ENCODE measurements at places on chromosomes 3 and 15.

DNA sequence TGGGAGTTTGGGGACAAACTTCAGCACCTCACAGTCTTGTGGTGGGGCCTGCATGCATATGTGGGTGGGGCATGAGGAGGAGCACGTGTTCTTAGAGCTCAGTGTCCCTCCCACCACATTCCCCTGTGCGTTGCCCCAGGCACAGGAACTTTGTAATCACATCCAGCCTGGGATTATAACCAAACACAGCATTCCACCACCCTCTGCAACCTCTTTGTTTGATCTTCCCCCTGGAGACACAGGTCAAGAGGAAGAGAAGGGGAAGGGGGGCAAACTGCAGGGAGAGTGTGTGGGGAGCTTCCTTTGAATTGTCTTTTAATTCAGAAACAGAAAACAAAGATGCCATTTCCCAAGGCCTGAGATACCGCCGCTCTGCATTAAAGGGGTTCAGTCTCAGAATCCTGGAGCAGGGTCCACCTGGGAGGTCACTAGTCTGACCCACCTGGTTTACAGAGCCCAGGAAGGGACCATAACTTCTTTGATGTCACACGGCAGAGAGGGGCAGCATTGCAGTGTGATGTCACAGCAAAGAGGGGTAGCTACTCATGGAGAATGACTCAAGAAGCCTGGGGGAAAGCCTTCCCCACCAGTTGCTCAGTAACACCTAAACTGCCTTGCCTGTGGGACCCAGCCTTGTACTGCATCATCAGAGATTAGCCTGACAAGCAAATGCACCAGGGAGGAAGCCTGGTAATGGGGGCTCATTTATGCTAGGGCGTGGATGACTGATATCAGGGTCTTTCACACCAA lies 106.3 kb upstream of the RNU6-1 start:
- no peak for DNase-seq

- DNase-seq = no peak
Measured at GRCh38 chr15:80087104-80087503, 27.6 kb downstream of the ZFAND6 start.

DNA sequence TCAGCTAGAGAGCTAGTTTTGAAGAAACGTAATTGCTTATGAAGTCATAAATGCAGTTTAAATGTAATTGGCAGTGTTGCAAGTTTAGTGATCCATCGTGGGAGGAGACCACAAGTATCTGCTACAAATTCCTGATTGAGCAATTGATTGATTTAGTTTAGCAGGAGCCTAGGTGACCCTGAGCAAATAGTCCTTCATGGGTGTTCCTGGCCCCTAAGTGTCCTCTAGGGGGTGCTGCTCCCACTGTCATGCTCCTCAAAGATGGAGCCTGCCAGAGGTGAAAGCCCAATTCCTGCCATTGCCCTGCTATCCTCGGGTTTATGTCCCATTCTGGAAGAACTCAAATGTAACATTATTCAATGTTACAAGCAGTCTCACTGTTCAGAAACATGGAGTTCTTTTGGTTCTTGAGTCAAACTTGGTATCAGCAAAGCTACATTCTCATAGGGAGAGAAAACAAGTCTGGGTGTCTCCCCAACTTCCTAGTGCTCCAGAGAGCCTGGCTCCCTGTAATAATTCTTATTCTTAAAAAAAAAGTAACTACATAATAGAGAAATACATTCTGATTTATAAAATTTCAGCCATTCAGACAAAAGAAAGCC lies 29.8 kb upstream of the SENP5 start:
- peak; percentile 56 for DNase-seq

DNA sequence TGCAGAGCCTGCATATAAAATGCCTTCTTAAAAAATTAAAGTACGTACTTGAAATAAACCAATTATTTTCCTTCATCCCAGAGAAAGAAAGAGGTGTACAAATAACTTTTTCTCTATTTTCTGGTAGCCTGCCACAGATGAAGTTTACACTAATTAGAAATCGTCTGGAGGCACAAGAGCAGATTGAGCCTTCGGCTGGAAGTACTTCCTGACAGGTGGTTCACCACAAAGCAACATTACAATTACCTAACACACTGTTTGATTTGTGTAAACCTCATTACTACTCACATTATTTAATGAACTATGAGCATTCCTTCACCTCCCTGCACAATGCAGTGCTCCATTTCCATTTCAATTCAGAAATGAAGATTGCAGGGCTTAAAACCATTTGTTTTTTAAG lies 856.1 kb downstream of the SI start:
- DNase-seq = peak; percentile 35

DNA sequence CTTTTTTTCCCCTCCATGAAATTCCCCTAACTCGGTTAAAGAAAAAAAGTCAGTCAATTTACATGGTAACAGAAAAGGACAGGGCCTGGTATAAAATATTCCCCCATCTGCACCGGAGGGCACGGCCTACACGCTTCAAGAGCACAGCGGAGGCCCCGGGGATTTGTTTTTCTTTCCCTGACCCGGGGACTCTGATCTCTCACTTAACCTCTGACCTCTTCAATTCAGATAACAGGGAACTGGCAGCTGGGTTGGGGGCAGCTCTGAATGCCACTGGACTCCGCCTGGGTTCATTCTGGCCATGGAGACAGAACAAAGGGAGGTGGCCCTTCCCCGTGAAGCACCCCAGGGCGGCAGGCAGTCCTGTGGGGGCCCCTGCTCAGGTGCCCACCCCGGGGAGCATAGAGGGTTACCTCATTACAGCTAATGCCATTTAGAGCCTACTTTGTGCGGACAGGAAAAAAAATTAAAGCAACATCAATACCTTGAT lies 257.5 kb downstream of the SHQ1 start:
- no peak for DNase-seq

DNA sequence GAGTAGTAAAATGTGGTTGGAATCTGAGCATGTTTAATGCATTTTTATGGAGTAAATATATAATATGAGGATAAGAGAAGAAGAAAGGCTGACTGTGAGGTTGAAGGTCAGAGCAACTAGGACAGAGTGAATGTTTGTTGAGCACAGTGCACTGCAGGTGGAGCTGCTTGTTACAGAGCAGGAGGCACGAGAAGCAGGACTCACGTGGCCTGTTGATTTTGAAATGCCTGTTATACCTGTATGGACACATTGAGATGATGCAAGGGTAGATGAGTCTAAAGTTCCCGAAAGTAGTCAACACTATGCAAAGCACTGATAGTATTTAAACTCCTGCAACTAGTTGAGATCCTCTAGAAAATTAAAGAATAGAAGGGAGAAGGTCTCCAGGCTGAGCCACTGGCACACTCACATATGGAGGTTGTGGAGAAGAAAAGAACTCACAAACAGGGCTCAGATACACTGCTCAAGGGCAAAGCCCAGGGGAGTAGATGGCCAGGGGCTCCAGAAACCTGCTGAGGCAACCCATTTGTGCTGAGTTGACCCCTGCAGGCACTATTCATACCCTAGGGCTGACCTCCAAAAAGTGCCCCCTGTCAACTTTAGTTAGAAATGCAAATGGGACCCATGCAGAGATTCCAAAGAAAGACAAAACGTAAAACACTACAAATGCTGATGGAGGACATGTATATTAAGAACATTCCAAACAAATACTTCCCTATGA lies 541.5 kb downstream of the GABRG3 start:
- DNase-seq = no peak
